ENCODE measurements at places on chromosomes 16 and 17.
A peak's percentile ranks its signal among the peaks of the same experiment; 100 is the strongest.

DNA sequence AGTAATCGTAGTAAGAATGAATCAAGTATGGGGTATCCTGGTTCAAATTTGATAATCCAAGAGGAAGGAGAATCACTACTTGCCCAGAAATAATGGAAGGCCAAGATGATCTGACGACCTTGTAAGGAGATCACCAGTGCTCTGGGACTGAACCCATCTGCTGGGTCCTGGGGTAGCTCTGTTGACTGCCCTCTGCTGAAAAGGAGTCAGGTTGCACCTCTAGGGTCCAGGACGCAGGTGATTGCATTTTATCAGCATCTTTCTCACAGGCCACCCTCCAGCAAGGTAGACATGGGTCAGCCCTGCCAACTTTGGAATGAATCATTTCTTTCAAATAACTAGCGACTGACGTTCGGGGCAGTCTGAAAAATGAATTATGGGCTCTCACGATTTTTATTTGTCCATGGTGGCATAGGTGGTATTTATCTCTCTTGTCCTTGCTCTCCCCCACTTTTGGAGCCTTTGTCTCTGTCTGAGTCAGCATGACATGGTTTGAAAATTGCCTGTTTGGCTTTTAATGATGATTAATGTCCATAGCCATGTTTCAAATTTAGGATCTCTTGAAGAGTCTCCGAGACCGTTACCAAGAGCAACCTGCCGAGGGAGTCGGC is 163.7 kb downstream of the MSI2 start:
- DNase-seq, result no peak

DNA sequence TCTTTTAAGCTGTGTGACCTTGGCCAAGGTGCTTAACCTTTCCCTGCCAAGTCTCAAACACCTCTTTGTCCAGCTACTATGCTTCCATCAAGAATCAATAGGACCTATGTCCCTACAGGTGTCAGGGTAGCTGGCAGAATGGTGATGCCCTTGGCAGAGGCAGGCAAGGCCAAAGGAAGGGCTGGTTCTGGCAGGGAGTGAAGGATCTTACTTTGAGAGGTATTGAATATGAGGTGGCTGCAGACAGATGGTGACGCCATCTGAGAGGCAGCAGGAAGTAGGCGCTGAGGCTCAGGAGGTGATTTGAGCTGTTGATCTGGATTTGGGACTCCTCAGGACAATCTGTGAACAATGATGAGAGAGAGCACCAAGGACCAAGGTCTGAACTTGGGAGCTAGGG is 12.5 kb downstream of the ABCC3 start:
- no peak for DNase-seq

GRCh38 chr17:12365805-12366204 is 299.9 kb upstream of the MYOCD start:
- no peak for DNase-seq

GRCh38 chr16:58105631-58106030 is 23.6 kb downstream of the CFAP20 start:
- DNase-seq, result no peak

DNA sequence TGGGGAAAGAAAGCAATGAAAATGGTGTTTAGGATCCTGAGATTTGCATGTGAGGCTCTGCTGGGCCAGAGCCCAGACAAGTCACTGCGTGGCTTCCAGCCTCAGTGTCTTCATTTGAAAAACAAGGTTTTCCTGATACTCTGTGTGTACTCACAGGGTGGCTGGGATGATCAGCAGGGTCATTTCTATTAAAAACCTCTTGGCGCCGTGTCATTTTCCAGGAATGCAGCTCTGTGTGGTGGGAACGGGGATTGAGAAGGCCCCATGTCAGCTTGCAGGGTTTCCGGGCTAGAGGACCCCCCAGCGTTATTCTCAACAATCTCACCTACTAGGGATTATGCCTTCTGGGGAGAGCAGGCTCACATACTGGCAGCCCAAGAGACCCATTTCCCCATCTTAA is 73.5 kb downstream of the FOXL1 start:
- no peak for DNase-seq

- DNase-seq, result no peak
Observed at GRCh38 chr17:57481910-57482391, 225.6 kb downstream of the MSI2 start.

- DNase-seq, result no peak
Observed at GRCh38 chr16:83113811-83114210, 487.0 kb downstream of the CDH13 start.

DNA sequence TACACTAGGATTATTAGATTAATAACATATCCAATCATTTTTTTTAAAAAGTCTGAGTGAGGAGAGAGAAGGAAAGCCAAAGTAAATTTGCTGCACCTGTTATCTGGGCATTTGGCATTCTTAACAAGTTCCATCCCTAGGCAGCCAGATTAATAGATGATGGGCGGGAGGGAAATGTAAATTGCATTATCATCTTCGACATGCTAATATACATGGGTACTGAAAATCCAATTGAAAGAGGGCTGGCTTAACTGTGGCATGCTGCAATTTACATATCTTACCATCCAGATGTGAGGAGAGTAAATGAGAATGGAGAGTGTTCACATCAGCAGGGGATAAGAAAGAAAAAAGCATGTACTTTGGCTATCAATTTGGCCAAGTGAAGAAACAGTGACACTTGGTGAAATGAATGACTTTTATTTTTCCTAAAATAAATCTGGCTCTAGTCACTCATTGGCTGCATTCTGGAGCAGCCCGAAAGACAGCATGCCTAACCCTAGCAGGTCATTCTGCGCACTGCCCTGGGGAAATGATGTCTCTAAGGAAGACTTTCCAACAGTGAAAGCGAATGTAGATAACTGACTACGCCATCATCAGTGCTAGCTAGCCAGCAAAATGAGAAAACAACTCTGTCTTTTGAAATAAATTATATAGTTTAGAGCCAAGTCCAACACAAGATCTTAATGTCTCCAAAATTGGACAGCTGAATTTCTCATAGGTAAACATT is 57.9 kb downstream of the HYDIN start:
- no peak for DNase-seq

DNA sequence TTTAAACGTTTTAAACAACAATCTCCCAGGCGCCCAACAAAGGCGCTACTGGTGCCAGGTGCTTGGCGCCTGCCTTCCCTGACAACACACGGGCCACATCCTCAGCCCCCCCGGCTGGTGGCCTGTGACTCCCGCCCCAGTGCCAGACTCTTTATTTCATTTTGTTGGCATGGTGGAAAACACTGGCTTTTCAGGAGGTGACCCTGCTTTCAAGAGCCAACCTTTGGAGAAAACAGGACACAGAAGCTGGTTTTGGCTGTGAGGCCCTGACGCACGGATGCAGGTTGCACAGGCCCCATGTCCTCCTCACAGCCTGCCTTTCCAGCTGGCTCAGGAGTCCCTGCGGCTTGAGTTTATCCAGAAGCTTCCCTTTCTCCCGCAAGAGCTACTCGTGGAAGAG is 100.0 kb downstream of the METRNL start:
- DNase-seq, result no peak

DNA sequence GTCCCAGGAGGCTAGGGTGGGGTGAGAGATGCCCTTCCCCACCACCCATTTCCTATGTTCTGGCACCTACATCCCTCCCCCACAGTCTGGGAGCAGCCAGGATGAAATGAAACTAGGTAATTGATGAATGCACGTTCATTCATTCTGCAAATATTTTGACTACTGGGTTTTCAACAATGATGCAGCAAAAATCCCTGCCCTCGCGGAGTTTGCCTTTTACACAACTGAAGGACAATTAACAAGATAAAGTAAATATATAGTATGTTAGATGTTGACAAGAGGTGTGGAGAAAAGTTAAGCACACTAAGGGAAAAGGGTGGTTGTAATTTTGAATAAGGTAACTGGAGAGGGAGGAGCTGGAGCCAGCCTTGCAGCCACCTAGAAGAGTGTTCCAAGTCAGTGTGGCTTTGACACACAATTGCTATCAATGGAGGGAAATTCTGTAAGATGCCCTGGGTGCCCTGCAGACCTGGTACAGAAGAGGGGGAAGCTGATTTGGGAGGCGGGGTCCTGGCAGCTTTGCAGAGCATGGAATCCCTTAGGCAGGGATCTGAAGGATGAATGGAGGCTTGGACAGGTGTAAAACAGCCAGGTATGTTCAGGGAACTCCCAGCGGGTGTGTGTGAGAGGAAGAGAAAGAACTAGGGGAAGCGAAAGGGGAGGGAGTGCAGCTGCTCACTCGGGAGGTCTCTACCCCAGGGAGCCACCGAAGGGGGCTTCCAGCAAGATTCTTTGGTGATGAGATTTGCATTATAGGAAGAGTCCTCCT is 2.5 kb downstream of the TMEM92 start:
- DNase-seq, result no peak

GRCh38 chr16:8890549-8890921 is 8.4 kb downstream of the LITAFD start:
- DNase-seq, result no peak

DNA sequence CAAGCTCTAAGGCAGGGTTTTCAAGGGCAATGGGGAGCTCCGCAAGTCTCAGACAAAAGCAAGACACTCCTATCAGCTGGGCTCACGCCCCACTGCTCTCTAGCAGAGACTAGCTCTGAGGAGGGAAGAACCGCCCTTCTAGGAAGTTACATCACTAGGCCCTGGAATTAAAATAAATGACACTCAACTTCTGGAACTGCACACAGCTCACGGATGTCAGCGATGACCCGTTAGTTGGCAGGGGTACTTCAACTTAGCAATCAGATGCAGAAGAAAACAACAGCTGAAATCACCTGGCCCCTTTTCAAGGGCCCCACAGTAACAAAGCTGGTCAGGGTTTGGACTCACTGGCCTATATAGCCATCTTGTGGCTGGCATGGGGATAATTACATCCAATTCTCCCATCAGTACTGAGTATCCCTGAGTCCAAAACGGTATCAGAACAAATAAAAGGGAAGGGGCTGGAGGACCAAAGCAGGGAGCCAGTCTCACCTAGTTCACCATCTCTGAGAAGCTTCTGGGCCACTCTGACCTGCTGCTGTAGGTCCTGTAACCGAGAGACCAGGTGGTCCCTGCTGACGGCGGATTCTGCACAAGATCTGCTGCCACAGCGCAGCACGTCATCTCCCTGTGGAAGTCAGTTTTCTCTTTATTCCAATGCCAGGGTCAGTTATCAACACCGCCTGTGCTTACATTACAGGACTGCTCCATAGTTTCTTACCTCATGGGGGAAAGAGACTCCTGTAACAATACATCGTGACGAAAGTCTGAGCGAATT is 22.2 kb downstream of the SERPINF1 start:
- no peak for DNase-seq

GRCh38 chr17:43536236-43536992 is 9.7 kb downstream of the ETV4 start:
- no peak for DNase-seq

DNA sequence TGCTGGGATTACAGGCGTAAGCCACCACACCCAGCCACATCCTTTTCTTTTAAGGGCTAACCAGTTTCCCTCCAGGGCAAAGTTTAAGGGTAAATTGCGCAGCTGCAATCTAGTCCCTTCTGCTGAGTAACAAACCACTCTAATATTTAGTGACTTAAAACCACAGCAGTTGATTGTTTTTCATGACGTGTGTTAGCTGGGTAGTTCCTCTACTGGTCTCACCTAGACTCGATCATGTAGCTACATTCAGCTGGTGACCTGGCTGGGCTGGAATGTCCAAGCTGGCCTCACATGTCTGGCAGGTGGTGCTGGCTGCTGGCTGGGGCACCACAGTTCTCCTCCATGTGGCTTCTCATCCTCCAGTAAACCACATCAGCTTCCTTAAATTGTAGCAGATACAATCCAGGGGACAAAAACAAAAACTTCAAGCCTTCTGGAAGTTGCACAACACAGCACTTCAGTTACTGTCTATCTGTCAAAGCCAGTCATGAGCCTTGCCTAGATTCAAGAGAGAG is 75.5 kb downstream of the GPRC5B start:
- no peak for DNase-seq

DNA sequence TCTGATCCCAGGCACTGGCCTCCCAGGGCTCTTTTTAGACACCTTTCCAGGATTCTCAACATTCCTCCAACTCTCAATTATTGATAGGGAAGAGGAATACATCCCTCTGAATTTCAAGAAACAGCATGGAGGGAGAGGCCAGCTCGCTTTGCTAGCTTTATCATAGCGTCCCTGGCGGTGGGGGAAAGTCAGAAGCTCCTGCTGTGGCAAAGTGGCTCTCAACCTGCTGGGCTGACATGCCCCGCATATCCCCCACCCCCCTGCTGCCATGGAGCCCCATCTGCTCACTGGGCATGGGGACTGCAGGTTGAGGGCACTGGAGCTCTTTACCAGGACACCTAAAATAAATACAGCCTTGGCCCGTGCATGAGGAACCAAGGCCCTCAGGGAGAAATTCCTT is 140.3 kb downstream of the SLC39A11 start:
- no peak for DNase-seq

GRCh38 chr17:64281962-64282752 is 19.1 kb upstream of the TEX2 start:
- DNase-seq, result peak; percentile 6

- no peak for DNase-seq
Observed at GRCh38 chr17:42598905-42599304, 10.3 kb downstream of the RETREG3 start.

GRCh38 chr16:19011169-19011731 is 27.5 kb downstream of the TMC7 start:
- DNase-seq, result no peak

GRCh38 chr17:67487506-67487905 is 110.4 kb downstream of the PITPNC1 start:
- no peak for DNase-seq

GRCh38 chr17:43591779-43592562 is 45.8 kb upstream of the ETV4 start:
- DNase-seq, result no peak

DNA sequence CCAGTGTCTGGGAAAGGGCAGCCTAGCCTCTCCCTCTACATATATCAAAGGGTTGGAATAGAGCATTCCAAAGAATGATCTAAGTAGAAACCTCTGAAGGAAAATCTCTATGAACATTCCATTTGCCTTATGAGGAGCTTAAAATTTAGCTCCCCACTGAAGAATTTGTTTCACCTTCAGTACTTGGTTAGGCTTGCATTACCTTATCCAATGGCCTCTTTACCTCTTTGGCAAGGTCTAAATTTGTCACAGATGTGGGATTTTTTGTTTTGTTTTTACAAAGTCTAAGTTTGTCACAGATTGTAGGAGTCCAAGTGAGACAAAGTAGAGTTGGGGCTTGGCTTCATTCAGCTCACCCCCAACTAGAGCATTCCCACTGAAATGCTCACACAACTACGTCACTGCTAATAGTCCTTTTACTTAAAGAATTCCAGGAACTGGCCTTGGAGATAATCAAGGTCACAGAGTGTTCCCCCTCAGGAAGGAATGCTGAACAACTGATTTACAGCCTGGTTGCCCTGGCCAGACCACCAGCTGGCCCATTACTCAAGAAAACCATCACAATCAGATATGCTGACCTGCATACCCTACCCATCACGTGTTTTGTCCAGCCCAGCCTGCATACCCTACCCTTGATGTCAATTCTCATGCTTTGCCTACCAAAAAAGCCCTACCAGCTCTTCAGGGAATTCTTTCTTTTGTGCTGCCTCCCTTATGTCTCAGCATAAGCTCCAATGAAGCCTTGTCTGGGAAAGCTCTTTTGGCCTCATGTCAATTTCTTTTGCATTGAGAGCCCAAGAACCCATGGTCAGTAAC is 26.5 kb upstream of the PPM1D start:
- no peak for DNase-seq

- DNase-seq, result no peak
Observed at GRCh38 chr17:75011401-75012095, 922 bp upstream of the MRPL58 start.
